ENCODE measurements at places on chromosomes 6 and 20.

DNA sequence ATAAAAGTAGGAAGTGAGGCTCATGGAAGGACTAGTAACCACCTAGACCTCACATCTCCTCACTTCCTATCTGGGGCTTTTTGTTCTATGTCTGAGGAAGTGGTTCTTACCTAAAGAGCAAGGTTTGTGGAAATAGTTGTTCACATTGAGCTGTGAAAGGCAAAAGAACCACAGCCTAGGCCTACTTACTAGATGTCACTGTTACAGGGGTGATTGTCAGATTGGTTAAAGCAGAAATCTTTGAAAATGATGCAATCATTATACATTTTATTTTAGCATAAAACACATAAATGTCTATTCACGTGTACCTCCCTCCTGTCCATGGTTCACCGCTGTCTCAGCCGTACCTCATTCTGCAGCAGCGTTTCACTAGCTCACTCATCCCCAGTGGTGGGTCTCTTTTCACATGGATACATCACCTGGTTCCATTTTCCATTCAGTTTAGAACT lies 268.8 kb downstream of the TMEM242 start:
- peak; percentile 66 for DNase-seq

GRCh38 chr6:16690608-16691142 lies 70.6 kb downstream of the ATXN1 start:
- DNase-seq: peak; percentile 80

GRCh38 chr20:24388828-24389380 lies 80.5 kb upstream of the SYNDIG1 start:
- no peak for DNase-seq

DNA sequence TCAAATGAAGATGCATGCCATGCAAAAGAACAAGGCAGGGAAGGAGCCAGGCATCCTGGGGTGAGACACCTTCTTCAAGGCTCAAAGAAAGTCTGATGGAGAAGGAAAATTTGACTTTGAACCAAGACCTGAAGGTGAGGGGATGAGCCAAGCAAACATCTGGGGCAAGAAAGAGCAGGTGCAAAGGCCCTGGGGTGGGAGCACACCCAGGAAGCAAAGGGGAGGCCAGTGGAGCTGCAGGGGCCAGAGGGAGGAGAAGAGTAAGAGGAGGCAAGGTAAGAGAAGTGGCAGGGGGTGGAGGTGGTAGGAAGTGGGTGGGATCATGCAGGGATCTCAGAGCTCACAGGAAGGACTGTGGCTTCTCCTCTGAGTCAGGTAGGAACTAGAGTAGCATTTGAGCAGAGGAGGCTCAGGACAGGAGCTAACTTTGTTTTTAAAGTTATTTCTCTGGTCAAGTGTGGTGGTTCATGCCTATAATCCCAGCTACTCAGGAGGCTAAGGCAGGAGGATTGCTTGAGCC lies 49.6 kb downstream of the SLC13A3 start:
- no peak for DNase-seq

DNA sequence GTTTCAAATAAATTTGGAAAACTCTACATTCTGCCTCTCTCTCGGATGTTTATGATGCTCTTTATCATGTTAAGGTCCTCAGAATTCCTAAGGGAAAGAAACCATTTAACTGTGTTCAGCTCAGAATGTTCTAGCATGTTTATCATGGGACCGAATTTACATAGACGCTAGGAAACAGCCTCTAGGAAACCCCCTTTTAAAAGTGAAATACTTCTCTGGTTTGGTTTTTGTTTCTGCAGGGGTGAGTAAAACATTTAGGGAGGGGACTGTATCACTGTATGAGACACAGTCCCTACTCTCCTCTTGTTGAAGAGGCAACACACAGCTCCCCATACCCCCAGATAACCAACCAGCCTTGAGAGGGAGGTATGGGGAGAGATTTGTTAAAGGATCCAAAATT lies 267.6 kb upstream of the SUPT3H start:
- DNase-seq: no peak

All from activated effector memory CD4-positive, alpha-beta T cell treated with anti-CD3 and anti-CD28 coated beads, Interleukin-2, amount 50 U/mL, for 16 hours (primary cell).